ENCODE measurements at places on chromosomes 13 and 19. TPM values are rescaled to one million over a fixed set of nuclear protein-coding genes. Genes with fewer than 3 reads are reported as not detected.

DNA sequence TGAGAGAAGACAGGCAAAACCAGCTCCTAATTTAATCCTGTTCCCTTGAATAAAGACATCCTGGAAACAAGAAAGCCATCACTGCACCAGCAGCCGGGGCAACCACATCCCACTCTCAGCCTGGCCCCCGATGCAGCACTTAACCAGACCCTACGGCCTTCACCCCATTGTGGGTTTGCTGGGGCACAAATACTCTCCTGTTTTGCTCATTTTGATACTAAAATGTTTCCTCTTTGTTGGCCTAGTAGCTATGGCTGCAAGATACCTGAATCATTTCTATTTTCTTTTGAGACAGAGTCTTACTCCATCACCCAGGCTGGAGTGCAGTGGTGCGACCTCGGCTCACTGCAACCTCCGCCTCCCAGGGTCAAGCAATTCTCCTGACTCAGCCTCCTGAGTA, 28.4 kb downstream of the ANKRD27 start:
- DNase-seq = no peak

GRCh38 chr13:74077792-74078191, 56.4 kb downstream of the KLF12 start:
- no peak for DNase-seq

DNA sequence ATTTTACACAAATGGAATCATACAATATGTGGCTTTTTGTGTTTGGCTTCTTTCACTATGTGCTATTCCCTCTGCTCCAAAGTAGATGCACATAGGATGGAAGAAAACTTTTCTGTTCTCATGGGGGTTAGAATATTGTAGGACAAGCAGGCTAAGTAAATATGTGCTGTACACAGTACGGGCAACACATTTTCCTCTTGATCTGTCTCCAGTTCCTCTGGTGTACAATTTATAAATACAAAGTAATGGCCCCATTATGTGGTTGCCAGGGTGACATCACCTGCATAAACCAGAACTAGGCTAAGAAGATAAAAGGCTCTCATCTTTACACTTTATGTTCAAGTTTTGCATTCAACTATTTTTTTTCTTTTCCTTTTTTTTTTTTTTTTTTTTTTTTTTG, 41.0 kb upstream of the SOX21 start:
- no peak for DNase-seq

DNA sequence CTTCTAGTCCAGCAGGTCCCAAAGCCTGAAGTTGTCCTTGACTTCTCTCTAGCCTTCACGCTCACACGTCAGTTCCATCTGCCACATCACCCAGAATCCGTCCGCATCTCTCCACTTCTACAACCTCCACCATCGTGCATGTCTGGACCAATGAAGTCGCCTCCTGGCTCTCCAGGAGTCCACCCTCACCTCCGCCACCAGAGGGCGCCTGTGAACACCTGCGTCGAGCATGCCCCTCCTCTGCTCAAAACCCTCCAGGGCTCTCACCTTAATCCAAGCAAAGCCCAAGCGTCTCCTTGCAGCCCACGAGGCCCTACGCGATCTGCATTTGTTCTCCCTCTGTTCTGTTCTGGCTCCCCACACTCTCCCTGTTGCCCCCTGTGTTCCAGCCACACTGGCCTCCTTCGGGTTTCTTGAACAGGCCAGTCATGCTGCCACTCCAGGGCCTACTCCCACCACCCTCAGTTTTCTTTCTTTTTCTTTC, 3.7 kb downstream of the USHBP1 start:
- DNase-seq = peak; percentile 85

DNA sequence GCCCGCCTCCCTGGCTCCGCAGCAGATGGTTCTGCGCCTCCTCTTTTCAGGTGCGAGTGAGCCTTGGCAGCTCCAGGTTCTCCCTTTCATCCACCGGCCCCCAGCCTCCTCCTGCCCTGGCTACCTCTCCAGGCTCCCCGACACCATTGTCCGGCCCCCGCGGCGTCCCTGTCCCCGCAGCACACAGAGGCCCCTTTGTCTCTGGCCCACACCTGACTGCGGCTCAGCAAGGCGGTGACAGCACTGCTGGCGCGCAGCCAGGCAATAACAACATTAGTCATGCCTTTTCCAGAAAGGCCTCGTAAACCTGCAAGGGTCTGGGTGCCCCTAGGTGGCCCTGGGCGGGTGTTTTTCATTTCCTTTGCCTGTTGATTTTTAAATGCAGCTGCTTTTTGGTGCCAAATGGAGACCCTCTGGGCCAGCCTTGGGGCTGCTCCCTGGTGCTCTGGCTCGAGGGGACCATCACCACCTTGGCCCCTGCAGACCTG, 73.2 kb upstream of the MEDAG start:
- DNase-seq = peak; percentile 21

DNA sequence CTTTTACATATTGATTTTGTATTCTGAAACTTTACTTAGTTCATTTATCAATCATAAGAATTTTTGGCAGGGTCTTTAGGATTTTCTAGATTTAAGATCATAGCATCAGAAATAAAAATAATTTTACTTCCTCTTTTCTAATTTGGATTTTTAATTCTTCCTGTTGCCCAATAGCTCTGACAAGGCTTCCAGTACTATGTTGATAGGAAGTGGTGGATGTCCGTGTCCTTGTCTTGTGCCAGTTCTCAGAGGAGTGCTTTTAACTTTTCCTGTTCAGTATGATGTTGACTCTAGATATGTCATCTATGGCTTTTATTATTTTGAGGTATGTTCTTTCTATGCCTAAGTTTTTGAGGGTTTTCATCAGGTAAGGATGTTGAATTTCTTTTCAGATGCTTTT, 7.7 kb upstream of the KIR2DL4 start:
- no peak for DNase-seq

GRCh38 chr13:47774671-47774994, 226.4 kb downstream of the SUCLA2 start:
- no peak for DNase-seq

GRCh38 chr19:35261356-35262100, 7.2 kb upstream of the USF2 start:
- DNase-seq = no peak

DNA sequence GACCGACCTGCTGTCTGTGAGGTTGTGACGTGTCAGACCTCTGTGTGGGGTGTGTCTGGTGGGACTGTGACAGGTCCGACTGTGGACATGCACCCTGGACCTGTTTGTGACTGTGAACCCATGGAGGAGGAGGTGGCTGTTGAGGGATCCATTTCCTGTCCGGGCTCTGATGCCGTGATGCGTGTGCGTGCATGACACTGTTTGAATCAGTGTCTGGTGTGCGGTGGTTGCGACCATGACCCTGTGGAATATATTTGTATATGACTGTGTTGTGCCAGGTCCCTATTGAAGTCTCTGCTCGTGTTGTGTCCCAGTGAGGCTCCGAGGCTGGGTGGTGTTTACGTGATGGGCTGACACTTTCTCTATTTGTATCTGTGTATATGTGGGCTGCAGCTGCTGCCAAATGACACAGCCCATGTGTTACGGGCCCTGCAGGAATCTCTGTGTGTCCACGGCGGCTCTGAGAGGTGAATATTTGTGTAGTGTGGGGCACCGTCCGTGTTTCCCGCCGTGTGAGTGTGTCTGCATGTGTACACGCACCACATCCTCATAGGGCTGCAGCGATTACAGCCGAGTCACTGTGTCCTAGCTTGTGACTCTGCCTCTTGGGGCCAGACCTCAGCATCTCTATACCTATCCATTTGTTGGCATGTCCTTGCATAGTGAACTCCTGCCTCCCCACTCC, 18.3 kb downstream of the CCDC97 start:
- DNase-seq = no peak

DNA sequence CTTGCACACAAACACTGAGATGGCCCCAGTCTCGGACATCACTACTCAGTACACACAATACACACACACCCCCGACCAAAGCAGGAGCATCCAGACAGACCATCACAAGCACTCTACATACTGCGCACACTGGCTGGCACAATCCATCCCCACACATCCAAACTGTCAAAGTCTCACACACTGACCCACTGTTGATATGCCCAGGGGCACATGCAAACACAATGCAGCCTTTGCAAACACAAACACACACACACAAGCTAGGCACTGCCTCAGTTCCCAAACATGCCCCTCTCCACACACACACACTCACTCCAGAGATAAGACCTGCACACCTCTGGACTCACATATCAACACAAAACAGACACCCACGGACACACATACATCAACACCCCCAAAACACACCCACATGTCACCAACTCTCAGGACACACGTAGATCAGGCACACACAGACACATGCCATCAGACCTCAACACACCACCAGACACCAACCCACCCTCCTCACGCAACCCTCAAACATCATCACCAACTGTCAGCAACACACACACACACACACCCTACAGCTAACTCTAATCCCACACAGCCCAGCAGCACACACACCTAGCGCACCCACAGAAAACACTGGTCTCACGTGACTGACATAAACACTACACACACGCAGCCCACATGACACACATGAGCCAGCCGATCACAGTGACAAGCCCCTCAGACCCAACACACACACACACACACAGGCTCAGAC, 1.9 kb downstream of the BBC3 start:
- no peak for DNase-seq

DNA sequence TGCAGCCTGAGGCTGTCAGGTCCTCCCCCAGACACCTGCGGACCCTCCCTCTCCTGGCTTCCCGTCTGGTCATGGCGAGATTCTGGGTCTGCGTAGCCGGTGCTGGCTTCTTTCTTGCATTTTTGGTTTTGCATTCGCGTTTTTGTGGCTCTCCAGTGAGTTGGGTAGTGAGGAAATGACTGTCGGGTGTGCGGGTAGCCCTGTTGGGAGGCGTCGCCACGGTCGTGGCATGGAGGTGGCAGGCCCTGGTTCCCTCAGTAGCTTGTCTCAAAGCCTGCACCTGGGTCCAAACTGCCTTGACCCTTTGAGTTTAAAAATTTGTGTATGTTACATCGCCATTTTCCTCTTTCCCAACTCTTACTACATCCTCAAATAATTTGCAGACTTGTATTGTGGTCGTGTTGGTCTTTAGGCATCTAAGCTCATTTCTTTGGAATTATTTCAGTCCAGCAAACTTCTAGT, 344 bp downstream of the NHLRC3 start:
- DNase-seq = no peak

DNA sequence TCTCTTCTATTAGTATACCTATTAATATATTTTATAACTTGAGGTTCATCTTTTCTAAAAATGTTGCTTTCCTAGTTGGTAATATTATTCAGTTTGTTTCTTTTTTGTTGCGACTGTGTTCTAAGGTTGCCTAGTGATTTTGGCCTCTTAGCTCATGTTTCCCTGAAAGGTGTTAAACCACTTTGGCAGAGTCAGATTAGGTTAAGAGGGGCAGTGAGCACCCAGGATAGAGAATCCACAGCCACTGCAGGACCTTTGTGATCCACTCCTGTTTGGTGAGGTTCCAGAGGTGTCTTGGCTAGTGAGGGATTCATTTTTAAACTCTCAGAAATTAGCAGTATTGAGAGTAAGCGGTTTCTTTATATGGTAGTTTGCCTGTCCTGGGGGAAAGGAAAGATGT, 14.9 kb upstream of the GPR18 start:
- DNase-seq = no peak

GRCh38 chr13:68976287-68976686, 1131.3 kb upstream of the ATXN8OS start:
- DNase-seq = no peak

- no peak for DNase-seq
These were observed 72.7 kb downstream of the DNAJC15 start for GRCh38 chr13:43095771-43096719.

- DNase-seq = peak; percentile 50
These were observed at the start of gene KL for GRCh38 chr13:33016414-33017322. KL (plus strand) TSS chr13:33016423; CDS start chr13:33016441, 18 bp downstream.

GRCh38 chr19:49839713-49840112, 11.2 kb upstream of the PTOV1 start:
- DNase-seq = no peak

DNA sequence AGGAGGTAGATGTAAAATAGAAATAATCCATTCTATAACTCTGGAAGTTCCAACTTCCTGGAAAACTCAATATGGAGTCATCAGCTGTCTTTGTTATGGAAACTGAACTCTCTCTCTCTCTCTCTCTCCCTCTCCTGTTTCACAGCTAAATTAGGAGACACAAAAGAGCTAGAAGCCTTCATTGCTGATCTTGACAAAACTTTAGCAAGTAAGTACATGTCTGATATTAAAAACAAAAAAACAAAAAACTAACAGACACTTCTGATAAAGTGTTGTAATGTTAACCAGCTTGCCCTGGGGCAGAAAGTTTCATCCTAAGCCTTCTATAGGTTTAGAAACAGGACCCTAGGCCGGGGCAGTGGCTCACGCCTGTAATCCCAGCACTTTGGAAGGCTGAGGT, 11.3 kb downstream of the RGCC start:
- no peak for DNase-seq

DNA sequence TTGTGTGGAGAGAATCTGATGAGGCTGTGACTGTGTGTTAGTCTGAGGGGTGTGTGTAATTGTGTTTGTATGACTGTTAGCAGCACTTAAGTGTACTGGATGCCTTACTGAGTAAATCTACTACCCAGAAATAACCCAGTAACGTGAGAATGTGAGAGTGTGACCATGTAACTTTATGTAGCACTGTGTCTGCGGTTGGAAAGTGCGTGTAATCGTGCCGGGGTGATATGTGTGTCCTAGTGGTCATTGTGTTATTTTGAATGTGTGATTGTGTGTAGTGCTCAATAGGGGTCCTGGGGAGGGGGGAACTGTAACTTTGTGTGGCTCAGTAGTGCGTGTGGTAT, 550 bp downstream of the ZNF383 start:
- DNase-seq = no peak

- DNase-seq = no peak
These were observed 45.4 kb upstream of the POMP start for GRCh38 chr13:28613562-28613961.

GRCh38 chr13:37476874-37477273, 121.7 kb downstream of the POSTN start:
- peak; percentile 26 for DNase-seq

DNA sequence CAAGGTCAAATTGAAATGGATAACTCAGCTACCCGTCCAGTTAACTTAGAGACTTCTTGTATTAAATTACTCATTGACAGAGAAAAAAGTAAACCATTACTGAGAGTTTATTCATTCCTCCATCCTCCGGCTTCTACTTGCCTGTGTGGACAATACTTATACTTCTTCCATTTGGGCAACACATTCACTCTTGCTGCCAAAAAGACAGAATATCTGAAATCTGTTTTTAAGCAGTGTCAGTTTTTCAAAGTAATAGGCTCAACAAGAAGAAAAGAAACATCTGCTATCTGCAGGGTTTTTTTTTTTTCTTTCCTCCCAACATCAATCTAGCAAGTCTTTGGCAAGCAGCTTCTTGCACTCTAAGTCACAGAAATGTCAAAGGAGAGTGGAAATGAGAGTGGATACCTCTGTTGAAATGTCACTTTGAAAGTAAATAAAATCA, 1142.8 kb downstream of the PCDH9 start:
- no peak for DNase-seq

ZNF506 gene
- total RNA-seq = 11.6 TPM

FOXO1 gene
- 12.8 TPM for total RNA-seq

COL5A3 gene
- total RNA-seq = 13.1 TPM

CYP4F8 gene
- total RNA-seq = not detected

KLK3 gene
- not detected for total RNA-seq

RGL3 gene
- 4.4 TPM for total RNA-seq

CYP2F1 gene
- not detected for total RNA-seq

LYPD3 gene
- total RNA-seq = 0.25 TPM

MADCAM1 gene
- total RNA-seq = 0.34 TPM

RDH8 gene
- total RNA-seq = not detected

KCNRG gene
- total RNA-seq = 0.47 TPM

PSG2 gene
- not detected for total RNA-seq

DACH1 gene
- total RNA-seq = 2.9 TPM

PPM1N gene
- not detected for total RNA-seq

SUPT20H gene
- 32.8 TPM for total RNA-seq

All from heart left ventricle (tissue), 16 donors.